ENCODE measurements at places on chromosomes 16 and 17.

GRCh38 chr17:39671651-39672521, 3.6 kb downstream of the PNMT start:
- DNase-seq: no peak

DNA sequence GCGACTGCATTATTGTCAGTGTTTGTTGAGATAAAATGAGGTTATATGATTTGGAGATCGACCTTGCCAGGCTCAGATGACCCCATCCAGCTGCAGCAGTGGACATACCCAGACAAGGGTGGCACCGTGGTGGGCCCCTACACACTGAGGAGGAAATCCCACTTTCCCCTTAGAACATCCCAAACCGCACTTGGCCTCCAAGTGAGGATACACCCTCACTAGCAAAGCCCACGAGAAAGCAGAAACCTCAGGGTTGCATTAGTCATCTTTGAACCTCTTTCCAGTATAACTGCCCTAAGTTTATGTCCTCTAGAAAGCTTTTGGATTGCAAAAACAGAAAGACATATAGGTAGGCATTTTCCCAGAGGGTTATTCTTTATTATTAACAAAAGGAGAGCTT, 101.5 kb downstream of the CLEC16A start:
- no peak for DNase-seq

DNA sequence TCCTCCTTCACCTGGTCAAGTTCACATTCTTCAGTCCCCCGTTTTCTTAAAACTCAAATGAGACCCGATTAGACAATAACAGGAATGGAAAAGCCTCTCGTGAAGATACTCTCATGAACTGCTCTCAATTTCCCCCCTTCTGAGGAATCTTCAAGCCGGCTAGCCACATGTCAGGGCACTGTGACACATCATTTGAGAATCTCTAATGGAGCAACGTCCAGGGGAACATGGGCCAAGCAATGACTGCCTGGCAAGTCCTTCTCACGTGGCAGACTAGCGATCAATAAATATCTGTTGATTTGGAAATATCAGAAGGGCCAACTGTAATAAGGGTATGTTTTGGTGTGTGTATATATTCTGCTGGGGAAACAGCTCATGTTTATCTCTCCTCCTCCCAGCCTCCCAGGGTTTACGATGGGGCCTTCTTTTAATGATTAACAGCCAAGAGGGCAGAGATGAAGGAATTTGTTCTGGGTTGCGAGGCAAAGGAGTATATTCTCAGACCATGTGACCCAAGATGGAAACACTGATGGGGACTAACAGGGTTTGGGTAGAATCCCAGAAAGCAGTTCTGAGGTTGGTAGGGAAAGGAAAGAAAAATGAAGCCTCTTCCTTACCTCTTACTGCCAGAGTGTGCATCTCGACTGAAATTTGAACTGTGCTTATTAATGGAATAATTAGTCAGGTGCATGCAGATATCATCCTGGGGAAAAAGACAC, 21.4 kb downstream of the TTLL6 start:
- DNase-seq: no peak

- DNase-seq: no peak
Observed at GRCh38 chr16:51875834-51876600, 670.9 kb downstream of the TOX3 start.

DNA sequence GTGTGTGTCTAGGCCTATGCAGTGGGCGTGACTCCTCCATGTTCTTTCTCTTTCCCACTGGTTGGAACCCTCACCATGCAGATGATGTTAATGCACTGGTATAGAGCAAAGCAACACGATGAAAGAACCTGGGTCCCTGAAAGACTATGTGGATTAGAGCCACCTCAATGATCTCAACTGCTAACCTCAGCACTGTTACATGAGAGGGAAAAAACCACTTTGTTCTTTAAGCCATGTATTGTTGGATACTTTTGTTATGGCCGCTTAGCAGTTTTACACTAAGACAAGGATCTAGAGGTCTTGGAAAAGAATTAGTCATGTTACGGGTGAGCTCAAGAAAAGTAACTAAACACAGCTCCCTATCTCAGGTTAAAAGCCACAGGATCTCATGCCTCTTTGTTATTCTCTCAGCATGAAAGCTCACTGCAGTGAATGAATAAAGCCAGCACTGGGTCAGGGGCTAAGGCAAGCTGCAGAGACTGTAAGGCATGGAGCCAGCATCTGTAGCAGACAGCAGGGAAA, 56.6 kb upstream of the RBBP6 start:
- DNase-seq: no peak

GRCh38 chr17:22277595-22277994, 585.3 kb downstream of the KCNJ18 start:
- no peak for DNase-seq

DNA sequence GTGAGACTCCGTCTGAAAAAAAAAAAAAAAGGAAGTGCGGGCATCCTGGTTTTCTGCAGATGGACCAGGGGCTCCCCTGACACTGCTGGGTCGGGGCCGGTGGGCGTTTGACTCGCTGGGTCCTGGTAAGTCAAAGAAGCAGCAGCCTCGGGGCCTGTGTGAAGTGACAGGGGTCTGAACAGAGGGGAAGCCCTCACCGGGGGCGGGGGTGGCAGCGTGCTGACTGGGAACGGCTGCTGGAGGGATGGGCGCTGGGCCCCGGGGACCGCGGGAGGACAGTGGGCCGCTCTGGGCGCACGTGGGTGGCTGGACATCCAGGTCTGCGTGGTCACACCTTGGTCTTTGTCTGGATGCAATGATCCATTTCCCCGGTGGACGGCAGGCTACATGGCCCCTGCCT, 8.2 kb downstream of the GALNS start:
- no peak for DNase-seq

DNA sequence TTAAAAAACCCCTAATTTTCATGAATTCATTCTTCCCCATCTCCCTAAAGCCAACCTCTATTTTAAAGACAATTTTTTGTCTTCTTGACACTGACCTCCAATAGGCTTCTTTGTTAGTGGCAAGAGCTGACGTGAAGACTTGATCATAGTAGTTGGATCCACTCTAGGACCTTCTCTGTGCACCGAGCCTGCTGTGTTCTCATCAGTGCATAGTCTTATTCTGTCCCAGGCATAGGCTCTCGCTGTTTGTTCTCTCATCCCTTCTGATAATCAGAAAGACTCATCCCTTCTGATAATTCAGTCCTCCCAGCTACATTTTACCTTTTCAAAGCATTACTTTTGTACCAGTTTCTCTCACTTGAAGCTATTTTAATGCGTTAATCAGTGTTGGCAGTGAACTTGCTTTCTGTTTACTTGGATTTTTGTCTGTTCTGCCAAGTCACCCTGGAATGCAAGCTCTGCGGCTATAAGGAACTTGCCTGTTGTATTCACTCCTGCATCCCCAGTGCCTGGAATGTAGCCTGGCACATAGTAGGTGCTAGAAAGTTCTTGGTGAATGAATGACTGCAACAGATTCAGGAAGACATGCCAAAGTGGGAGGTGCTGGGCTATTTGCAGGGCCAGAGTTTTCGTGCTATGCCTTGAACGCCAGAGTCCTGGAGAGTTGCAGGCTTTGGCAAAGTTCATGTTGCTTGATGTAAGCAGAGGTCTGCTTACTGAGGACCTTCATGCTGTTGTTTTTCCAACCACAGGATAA, 147.6 kb upstream of the MPHOSPH6 start:
- no peak for DNase-seq

DNA sequence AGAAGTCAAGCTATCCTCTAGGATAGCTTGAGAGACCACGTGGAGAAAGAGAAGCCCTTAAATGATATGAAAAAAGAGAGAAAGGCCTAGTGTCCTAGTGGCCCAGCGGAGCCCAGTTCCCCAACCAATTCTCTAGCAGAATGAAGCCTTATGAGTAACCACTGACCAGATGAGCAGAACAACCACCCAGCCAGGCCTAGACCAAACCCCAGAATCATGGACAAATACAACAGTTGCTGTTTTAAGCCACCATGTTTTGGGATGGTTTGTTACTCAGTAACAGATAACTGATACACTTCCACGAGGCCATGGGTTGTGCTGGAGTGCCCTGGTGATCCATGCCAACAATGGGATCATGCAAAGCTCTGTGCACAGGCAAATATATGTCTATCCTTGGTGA, 377.1 kb downstream of the SOX9 start:
- DNase-seq: no peak

- DNase-seq: no peak
Observed at GRCh38 chr16:56195151-56195550, 3.9 kb downstream of the GNAO1 start.

- no peak for DNase-seq
Observed at GRCh38 chr16:50593410-50594150, 45.4 kb downstream of the NKD1 start.

DNA sequence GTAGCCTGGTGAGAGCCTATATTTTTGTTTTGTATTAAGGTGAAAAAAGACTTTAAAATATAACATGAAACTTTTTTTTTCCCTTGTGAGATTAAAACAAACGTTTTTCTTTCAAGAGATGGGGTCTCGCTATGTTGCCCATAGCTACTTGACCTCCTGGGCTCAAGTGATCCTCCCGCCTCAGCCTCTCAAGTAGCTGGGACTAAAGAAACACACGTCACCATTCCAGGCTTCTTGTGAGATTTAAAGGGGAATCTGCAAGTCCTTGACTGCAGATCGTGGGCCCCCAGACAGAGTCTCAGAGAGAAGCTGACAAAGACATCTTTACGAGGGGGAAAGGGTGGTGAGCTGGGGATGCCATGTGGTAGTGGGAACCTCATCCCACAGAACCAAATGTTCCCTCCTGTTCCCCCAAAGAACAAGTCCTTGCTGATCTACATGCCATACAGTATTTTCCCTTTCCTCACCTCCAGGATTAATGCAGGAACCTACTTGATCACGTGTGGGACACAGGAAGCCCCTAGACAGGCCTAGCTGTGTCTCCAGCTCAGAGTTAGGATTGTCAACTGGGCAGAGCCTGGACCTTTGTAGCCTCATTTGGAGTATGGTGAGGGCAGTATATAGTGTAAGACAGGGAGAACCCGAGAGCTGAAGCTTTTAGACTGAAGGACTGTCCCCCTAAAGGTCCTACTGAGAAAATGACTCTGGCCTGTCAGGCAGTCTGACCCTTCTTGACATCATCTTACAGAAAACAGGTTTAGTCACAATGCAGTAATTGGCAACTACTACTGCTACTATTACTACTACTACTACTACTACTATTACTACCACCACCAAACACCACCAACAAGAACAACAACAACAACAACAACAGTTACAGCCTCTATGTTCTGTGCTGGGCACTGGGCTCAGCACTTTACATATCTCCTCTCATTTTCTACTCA, 4.1 kb downstream of the MAP3K14 start:
- DNase-seq: no peak

GRCh38 chr16:79497606-79498350, 102.8 kb downstream of the MAF start:
- DNase-seq: no peak

DNA sequence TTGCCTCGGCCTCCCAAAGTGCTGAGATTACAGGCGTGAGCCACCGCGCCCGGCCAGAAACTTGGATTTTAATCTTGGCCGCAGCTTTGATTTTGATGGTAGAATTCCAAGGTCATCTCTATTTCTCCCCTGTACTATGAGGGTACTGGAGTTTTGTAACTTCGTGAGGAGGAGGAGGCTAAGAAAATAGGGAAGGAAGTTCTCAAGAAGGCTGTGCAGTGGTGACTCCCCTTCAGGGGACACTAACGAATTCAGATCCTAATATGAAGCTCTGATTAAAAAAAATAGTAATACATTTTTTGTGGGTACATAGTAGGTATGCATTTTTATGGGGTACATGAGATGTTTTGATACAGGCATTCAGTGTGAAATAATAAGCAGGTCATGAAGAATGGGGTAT, 55.9 kb downstream of the LDHD start:
- no peak for DNase-seq

DNA sequence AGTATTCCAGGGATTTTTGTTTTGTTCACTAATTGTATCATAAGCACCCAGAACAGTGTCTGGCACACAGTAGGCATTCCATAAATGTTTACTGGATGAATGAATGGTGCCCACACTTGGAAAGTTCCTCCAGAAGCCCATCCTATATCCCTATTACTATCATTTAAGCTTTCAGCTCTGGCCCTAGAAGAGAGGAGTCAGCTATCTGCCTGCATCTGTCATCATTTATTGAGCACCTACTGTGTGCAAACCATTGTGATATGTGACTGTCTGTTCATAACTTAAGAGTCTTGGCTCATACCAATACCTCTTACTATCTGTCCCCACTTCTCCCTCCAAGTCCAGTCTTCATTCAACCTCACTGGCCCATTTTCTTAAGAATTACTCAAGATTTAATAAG, 20.1 kb upstream of the SP6 start:
- DNase-seq: no peak

GRCh38 chr17:44610331-44610730, 45.9 kb upstream of the MEIOC start:
- no peak for DNase-seq

GRCh38 chr16:81167851-81168250, 70.6 kb upstream of the BCO1 start:
- DNase-seq: no peak

GRCh38 chr17:80339118-80339517, 75.8 kb upstream of the ENDOV start:
- no peak for DNase-seq

GRCh38 chr17:44601973-44602372, 44.7 kb downstream of the FZD2 start:
- DNase-seq: no peak

DNA sequence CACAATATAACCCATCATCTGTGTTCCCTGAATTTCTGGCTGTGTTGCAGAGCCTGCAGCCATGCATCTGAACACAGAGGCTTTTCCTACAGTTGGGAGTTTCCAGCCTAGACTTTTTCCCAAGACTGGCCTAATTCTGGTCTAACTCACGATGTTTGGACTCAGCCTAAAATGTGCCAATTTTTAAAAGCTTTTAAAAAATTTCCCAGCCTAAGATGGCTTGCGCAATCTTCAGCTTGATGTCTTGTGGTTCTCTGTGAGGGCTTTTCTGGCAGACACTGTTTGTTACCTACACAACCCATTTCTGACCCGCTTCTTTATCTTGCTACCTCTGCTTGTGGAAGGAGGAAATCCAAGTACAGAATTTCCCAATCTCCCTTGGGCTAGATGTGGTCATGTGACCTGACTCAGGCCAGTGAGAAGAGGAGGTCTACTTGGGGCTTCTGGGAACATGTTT, 72.7 kb upstream of the GAS7 start:
- no peak for DNase-seq

DNA sequence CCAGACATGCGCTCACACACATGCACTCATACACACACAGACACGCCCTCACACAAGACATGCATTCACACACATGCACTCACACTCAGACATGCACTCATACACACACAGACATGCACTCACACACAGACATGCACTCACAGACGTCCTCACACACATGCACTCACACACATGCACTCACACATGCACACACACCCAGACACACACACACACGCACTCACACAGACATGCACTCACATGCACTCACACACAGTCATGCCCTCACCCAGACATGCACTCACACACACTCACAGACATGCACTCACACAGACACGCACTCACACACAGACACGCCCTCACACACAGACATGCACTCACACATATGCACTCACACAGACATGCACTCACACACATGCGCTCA, 2.1 kb upstream of the ZNF469 start:
- DNase-seq: no peak
